ENCODE measurements at places on chromosomes 1 and 21.

GRCh38 chr1:201721082-201722049 lies 107.6 kb upstream of the IPO9 start:
- no peak for DNase-seq

DNA sequence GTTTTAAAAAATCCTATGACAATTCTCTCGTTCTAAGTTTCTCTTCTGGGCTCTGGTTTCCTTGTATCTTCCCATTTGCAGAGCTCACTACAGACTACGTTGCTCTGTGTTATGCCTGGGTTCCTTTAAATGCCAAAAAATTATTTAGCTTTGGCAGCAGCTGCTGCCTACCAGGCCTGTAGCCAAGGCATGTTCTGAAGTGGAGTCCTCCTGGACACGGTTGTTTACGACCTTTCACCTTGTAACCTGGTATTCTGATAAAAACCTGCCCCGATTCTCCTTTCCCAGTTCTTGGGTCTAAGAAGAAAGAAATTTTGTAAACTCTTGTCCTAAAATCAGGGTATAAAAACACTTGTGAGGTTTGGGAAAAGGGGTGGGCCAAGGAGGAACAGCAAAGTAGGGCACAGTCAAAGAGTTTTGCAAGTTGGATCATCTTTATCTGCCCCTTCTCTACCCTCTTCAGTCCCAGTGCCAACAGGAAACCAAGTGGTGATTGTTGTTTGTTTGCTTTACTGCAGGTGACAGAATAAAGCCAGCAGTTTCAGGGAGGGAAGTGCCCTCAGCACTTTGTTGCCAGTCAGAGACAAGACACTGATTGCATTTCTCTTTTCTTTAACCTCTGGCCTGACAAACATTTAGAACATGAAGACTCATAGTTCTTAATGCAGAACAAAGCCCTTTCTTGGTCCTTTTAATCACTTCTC lies 3.1 kb upstream of the TXNIP start:
- peak; percentile 39 for DNase-seq

GRCh38 chr1:38006008-38006828 lies 904 bp upstream of the FHL3 start:
- no peak for DNase-seq

DNA sequence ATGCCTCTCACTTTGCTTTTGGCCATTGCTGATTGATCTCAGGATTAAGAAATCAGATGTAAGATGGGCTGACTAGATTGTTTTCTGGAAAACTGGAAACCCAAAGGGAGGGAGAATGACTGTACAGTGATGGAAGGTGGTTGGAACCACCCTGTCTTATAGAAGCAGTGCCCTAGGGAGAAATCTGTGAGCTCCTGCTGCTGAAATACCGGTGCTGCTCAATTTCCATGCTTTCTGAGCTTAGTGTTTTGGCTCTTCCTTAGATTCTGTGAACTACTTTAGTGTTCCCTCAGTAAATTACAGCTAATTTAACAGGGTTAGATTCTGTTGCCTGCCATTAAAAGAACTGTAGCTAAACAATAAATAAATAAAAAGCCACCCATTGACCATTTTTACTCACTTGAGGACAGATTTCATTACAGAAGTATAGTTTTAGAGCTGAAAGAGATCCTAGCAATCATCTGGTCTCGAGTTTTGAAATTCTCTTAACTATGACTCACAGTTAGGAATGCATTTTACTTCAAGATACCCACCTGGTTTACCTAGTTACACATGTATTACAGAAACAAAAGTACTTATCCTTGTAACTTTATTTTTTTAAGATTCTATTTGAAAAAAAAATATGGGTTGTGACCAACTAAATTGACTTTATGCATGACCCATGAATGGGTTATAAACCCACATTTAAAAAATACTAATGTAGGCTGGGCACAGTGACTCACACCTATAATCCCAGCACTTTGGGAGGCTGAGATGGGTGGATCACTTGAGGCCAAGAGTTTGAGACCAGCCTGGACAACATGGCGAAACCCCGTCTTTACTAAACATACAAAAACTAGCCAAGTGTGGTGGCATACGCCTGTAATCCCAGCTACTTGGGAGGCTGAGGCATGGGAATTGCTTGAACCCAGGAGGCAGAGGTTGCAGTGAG lies 33.2 kb downstream of the CAMSAP2 start:
- peak; percentile 91 for DNase-seq

GRCh38 chr21:34726627-34727337 lies 58.0 kb downstream of the CLIC6 start:
- peak; percentile 45 for DNase-seq

GRCh38 chr1:245772325-245772724 lies 617.5 kb downstream of the KIF26B start:
- DNase-seq = no peak

DNA sequence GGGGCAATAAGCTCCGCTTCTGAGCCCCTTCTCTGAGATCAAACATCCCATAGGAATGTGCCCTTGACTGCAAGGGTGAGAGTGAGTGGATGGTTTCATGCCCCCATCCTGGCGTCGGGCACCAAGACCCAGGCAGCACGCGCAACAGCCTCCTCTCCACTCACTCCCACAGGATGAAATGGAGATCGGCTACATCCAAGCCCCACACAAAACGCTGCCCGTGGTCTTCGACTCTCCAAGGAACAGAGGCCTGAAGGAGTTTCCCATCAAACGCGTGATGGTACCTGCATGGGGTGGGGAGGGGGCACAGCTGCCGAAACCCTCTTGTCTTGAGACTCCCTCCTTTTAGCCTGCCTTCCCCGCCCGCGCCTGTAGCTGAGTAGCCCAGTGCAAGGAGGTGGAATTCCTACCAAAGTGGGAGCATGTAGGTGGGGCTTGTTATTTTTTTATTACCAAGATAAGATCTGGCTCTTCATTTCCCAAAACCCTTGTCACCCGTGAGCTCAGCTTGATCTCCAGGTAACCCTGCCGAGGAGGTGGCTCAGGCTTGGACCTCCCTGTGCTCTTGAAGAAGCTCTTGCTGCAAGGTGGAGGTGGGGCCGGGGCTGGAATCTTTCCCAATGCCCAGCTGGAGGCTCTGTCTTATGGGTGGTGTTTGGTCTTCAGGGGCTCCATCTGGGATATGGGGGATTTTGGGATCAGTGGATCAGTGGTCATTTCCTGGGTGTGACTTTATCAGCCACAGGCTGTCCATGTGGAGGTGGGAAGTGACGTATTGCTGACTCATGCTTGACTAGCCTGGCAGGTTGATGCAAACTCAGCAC lies 24.0 kb upstream of the PADI6 start:
- DNase-seq = peak; percentile 97

DNA sequence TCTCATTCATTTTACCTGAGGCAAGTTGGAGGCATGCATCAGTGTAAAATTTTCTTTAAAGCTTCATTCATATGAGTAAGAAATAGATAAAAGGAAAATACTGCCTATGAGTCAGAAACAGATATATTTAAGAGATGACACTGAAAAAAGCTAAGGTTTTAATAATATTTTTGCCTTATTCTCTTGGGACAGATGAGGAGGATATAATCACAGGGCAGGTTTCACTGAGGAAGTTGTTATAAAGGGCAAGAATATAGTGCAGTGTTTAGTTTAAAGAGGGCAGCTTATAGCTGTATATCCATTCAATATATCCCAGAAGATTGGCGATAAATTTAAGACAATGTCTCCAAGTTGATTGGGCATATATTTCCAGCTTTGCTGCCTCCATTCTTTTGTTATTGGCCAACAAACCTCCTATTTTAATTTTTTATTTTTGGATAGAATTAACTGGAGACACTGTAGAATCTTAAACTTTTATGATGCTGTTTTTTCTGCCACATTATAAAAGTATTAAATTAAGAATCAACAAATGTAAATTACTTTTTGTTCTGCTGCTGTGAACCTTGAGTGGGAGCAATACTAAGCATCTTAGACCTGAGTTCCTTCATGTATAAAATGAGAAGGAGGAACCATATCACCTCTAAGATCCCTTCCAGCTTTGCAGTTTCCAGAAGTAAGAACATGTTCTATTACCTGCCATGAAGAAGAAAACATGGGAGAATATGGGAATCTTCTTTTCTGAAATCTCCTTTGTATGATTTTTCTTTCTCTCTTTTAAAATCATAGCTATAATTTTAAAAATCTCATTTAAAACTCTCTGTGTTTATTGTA lies 171.6 kb downstream of the S1PR1 start:
- DNase-seq = no peak

GRCh38 chr1:219304227-219305226 lies 130.8 kb downstream of the LYPLAL1 start:
- peak; percentile 99 for DNase-seq
